ENCODE measurements at places on chromosomes 5 and 9.

DNA sequence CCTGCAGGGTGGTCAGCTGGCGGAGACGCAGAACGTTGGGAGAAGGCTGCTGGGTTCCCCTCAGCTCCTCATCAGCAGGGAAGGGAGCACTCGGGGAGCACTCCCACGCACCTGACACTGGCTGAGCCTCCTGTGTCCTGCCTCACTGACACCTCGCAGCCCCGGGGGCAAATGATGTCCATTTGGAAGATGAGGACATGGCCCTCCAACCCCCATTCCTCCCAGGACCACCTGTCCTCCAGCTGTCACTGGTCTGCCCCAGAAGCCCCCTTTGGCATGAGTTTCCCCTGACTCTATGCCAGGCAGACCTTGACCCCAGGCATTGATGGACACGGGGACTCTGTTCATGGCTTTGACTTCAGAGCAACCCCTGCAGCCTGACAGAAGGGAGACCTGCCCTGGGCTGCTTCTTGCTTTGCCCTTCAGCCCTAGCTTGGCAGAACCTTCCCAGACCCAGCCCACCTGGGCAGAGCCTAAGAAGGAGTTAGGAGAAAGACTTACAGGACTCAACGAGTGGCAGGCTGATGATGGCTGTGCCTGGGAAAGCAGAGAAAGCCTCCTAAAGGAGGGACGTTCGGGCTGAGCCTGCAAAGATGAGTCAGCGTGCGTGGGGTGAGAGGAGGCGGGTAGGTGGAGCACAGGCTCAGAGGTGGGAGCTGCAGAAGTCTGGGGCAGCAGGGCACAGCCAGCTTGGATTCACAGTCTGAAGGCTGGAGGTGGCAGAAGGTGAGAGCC lies 90.6 kb downstream of the LMX1B start:
- peak; percentile 39 for DNase-seq

DNA sequence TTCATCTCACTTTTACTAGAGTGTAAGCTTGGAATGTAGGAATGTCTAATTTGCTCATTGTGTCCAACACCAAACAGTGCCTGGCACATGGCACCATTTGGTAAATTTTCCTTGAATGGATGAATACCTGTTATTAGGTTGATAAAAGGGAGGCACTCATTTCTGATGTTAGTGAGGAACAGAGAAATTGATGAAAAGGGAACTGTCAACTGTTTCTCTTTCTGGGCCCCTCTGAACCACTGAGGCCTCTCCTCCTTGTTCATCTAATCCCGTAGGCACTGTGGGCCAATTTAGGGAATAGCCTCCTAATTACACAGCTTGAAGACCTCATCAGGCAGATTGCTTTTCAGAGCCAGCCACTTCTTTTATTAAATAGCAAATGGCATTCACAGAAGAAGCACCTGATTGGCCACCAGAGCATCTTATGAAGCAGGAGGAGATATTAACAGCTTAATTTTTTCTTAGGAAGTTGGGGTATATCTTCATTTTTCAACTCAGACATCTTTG lies 22.6 kb downstream of the MRRF start:
- no peak for DNase-seq

- DNase-seq = no peak
Observed at GRCh38 chr5:172717481-172718195, 53.4 kb downstream of the DUSP1 start.

DNA sequence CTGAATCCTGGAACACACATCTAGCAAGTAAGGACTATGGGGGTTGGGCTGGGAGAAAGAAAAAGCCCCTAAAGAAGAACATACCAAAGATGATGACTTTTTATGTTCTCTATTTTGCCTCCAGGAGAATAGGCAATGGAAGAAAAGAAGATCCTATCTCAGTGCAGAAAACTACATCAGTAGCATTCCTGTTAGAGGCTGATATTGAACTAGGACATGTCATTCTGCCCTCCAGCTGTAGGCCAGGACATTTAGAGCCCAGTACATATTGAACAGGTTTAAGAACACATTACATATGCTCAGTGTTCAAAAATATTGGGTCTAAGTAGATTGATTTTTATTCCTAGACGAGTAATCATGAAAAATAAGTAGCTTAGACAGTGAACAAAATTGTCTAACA lies 24.7 kb downstream of the PRLR start:
- no peak for DNase-seq

GRCh38 chr5:150599917-150600511 lies 40.4 kb upstream of the SYNPO start:
- DNase-seq = no peak

DNA sequence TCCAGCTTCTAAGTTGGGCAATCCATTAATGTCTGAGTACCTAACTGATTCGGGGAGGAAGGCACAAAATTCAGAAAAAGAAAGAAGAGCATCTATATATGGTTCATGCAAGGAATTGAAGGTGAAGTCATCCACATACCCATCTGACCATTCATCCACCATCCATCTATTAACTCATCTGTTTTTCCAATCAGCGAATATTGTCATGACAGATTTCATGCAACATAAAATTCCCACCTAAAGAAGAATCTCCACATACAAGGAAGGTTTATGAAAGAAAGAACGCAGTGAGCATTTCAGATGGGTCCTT lies 164.7 kb downstream of the GRIA1 start:
- DNase-seq = no peak

DNA sequence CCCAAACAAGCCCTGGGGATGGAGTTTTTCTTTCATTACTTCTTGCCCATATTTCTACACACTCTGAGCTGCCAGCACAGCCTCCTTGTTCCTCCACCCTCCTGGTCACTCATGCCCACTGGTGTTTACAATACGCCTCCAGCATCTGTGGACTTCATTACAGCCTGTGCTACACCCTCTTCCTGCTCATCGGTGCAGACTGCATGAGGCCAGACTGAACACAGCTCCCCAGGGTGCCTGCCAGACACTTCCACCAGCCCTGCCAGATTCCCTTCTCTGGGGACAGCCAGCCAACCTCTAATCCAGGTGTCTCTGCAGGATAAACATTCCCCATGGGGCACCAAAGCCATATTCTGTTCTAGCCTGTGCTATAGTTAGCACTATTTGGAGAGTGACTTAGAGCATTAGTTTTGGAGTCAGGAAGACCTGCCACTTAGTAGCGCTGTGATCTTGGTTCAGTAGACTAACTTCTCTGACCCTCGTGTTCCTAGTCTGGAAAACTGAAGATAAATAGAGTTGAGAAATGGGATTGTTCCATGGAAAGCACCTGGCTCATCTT lies 163.8 kb upstream of the KLF4 start:
- no peak for DNase-seq

- DNase-seq = no peak
Observed at GRCh38 chr5:15807871-15808270, 307.9 kb downstream of the FBXL7 start.

- no peak for DNase-seq
Observed at GRCh38 chr5:151522226-151522625, 68.9 kb downstream of the FAT2 start.

- DNase-seq = peak; percentile 53
Observed at GRCh38 chr9:35661756-35662350, 3.1 kb downstream of the ARHGEF39 start.

GRCh38 chr9:96156171-96156974 lies 145.6 kb downstream of the HSD17B3 start:
- peak; percentile 7 for DNase-seq

DNA sequence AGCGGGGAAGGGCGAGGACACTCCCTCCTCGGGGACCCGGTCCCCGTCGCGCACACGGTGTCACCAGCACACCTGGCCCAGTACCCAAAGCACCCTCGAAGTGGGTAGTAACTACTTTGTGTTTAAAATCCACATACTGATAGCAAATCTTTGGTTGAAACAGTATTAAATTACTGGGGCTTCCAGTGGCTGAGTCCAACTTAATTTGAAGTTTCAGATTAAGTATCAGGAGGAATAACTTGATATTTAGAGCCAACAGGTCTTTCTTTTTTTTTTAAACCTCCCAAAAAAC lies 615 bp downstream of the ATG10 start:
- DNase-seq = no peak

DNA sequence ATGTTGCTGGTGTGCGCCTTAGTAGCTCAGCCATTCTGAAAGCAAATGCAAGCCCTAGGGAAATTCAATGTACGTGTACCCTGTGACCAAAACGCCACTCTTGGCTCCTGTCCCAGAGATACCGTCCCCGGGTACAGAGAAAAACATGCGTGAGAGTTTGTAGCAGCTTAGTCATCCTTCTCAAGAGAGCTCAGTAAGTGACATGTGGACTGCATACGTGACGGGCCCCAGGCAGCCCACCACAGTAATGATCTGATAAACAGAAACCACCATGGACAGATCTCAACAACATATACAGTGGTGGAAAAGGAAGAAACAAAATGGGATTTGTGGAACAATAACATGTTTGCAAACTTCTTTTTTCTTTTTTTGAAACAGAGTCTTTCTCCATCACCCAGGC lies 45.1 kb downstream of the S1PR3 start:
- no peak for DNase-seq

DNA sequence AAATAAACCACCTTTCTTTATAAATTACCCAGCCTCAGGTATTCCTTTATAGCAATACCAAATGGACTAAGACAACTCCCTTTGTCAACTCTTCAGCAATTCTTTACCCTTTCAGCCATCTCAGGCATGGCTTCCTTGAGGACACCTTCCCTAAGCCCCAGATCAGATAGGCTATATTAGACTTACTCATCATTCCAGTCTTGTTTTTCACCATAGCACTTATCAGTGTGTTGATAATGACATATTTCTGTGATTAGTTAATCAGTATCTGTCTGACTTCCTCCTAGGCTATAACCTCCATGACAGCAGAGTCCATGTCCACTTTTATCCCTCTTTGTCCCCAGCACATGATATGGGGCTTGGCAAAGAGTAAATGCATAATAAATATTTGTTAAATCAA lies 238.1 kb downstream of the ACTL7B start:
- no peak for DNase-seq

DNA sequence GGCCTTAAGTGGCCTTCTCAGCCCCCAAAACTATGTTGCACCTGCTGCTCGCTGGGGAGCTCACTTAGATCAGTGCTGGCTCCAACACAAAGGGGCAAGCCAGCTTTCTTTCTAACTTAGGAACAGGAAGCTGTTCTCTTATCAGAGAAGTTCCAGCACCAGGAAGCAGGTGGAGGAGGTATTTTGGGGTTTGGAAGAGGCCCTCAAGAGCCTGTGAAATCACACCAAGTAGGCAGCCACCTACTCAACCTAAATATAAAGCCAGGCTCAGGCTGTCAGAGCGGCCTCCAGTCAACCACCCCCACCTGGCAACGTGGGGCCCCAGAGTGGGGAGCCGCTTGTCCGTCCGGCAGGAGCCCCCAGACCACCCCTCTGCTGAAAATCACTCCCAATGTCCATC lies 152.8 kb downstream of the OLFM1 start:
- no peak for DNase-seq

DNA sequence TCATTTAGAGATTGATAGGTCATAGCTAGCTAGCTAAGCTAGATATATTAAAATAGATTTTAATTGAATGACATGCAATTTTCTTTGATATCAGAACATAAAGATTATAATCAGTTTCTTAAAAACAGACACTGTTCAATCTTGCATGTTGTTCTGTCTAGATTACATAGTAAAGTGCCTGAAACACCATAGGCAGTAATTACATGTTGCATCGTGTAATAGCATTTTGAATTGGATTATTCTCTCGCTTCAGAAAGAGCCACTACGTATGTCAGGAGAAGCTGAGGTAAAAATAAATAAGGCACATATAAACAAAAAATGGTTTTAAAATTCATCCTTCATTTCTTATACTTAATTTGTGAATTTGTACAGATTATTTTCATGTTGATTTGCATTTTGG lies 148.0 kb upstream of the CDH12 start:
- DNase-seq = no peak

DNA sequence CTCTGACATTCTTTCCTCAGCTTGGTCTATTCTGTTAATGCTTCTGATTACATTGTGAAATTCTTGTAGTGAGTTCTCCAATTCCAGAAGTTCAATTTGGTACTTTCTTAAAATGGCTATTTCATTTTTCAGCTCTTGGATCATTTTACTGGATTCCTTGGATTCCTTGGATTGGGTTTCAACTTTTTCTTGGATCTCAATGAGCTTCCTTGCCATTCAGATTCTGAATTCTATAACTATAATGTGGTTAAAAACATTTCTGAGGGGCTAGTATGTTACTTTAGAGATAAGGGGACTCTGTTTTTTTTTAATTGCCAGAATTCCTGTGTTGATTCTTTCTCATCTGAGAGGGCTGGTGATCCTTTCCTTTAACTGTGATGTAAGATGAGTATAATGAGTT lies 136.4 kb downstream of the MCTP1 start:
- DNase-seq = no peak

DNA sequence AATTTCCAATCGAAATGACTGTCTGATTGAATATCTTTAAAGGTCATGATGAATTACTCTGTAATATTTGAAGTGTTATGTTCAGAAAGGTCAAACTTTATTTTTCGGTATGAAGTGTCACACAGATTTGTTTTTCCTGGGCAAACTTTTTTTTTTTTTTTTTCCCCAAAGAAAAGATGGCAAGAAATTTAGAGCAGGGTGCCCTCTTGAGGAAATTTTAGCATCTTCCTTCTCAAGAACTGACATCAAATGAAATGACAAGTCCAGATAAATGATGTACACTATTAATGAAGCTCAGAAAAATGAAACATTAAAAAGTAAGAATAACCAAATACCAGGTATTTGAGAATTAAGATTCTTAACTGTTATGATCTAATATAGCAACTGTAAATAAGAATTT lies 123.6 kb downstream of the INVS start:
- DNase-seq = peak; percentile 6
